Activated naive CD4-positive, alpha-beta T cell (primary cell): ENCODE measurements at places on chromosomes 5 and 9.

GRCh38 chr9:15837079-15837679, 284.3 kb downstream of the CCDC171 start:
- DNase-seq: no peak

- DNase-seq: no peak
Measured at GRCh38 chr5:117494188-117494587, 919.6 kb upstream of the SEMA6A start.

DNA sequence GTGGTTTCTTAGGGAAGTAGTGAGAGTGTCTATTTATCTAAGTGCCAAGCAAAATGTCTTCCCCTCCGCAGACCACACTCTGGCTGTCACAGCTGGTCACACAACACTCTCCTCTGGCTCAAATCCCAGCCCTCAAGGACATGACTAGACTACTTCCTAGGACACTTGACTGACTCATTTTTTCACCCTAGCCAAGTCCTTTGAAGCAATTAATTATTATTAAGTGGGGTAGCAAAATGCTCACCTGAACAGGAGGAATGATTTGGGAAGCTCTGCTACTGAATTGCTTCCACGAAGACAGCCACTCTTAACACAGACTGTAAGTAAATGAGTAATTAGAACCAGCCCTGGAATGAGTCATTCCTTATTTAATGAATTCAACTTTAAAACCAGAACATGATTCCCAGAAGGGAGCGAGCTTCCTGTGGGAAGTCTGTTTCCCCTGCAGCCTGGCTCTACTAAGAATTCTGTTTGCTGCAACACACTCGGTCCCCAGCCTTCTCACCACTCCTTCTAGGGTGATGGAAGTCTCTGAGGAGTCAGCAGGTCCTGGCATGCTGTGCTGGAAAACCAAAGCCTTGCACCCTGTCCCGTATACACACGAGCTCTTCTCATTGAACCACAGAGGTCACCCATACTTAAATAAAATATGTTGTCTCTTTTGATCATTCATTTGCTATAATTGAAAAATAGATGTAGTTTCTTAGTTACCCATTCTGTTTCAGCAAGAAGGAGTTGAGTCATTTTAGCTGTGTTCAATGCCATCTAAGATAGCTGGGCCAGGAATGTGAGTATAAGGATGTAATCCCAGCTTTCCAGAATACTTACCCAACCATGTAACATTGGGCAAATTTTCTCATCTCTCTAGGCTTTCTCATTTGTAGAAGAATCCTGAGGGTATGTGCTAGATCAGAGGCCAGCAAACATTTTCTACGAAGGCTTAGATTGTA, 218.6 kb upstream of the RASEF start:
- DNase-seq: no peak

DNA sequence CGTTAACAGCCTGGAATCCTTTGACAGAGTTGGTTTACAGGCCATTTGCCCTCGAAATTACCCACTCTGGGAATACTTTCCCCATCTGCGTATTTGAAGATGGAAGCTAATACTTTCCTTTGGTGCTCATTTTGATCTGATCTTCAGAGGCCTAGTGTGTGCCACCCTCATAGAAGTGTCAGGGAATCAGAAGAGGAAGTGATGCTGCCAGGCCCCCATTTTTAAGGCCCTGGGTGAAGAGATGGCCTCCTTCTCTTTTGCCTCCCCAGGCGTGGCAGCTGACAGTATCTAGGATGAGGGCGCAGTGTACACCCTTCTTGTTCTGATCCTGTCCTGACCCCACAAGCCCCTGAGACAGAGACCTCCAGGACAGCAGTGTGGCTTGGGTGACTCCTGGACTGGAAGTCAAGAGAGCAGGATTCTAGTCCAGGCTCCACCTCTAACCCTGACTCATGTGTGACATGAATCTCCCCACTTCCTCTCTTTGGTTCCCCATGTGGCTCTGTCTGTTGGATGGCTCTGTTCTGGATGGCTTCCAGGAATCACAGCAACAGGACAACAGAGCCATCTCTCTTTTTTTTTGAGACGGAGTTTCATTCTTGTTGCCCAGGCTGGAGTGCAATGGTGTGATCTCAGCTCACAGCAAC, 27.8 kb downstream of the CSF1R start:
- no peak for DNase-seq

GRCh38 chr5:123808461-123809380, 296.7 kb downstream of the CSNK1G3 start:
- DNase-seq: no peak

- DNase-seq: no peak
Measured at GRCh38 chr9:34629491-34629808, 584 bp upstream of the ARID3C start.

DNA sequence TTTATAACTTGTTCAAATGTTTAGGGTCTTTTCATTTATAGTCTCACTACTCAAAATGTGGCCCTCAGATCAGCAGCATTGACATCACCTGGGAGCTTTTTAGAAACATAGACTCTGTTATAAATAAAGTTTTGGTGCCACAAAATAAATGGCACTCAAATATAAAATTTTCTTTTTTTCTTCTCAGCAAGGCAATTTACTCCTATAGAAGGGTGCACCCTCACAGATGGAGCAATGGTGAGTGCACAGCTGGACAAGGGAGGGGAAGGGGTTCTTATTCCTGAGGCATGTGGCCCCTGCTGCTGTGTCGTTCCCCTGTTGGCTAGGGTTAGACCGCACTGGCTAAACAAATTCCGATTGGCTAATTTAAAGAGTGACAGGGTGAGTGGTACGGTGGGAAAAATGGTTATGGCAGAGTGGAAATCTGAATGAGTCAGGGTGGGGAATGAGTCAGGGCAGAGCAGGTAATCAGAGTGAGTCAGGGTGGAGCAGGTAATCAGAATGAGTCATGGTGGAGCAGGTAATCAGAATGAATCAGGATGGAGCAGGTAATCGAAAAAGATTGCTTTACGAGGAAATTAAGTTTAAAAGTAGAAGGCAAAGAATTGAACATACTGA, 31.8 kb upstream of the C7 start:
- DNase-seq: no peak

DNA sequence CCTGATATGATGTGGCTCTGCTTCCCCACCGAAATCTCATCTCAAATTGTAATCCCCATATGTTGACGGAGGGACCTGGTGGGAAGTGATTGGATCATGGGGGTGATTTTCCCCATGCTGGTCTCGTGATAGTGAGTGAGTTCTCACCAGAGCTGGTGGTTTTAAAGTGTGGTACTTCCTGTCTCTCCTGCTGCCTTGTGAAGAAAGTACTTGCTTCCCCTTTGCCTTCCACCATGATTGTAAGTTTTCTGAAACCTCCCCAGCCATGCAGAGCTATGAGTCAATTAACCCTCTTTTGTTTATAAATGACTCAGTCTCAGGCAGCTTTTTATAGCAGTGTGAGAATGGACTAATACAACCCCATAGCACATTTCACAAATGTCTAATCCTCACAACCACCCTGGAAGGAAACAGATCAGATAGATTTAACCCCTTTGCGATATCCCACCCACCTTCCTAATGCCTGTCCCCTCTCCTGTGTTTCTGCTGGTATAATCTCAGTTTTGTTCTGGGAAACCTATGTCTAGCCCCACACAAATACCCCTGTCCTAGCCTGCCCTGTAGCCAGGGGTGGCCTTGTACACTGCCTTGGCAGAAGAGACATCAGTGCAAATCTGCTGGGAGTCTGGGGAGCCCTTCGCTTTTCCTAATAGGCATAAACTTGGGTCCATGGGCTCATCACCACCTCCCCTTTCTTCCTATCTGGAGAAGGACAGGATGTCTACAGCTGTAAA, 157.0 kb upstream of the RAI14 start:
- DNase-seq: no peak

GRCh38 chr5:150188146-150188842, 1.6 kb upstream of the SLC6A7 start:
- no peak for DNase-seq

DNA sequence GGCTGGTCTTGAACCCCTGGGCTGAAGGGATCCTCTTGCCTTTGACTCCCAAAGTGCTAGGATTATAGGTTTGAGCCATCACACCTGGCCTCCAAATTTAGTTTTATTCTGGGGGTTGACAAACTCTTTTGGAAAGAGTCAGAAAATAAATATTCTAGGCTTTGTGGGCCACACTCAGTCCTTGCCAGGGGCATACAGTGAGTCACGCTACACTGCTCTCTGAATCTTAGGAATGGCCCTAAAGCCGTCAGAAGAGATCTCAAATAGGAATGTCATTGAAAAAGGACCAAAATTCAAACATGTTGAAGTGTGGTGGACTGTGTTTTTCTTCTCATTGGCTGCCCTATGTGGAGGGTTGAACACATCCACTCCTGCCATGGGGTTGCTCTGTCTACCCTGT, 127.7 kb upstream of the BASP1 start:
- no peak for DNase-seq

- DNase-seq: no peak
Measured at GRCh38 chr9:126916909-126917308, 2.3 kb downstream of the RALGPS1 start.

GRCh38 chr9:71826279-71826678, 58.0 kb upstream of the CEMIP2 start:
- no peak for DNase-seq

- no peak for DNase-seq
Measured at GRCh38 chr9:69572611-69573010, 99.6 kb downstream of the APBA1 start.

- DNase-seq: no peak
Measured at GRCh38 chr5:17219006-17219422, 1.6 kb downstream of the BASP1 start.

GRCh38 chr9:125763394-125763801, 16.2 kb downstream of the PBX3 start:
- DNase-seq: no peak

GRCh38 chr5:40172721-40173120, 507.0 kb upstream of the PTGER4 start:
- no peak for DNase-seq

DNA sequence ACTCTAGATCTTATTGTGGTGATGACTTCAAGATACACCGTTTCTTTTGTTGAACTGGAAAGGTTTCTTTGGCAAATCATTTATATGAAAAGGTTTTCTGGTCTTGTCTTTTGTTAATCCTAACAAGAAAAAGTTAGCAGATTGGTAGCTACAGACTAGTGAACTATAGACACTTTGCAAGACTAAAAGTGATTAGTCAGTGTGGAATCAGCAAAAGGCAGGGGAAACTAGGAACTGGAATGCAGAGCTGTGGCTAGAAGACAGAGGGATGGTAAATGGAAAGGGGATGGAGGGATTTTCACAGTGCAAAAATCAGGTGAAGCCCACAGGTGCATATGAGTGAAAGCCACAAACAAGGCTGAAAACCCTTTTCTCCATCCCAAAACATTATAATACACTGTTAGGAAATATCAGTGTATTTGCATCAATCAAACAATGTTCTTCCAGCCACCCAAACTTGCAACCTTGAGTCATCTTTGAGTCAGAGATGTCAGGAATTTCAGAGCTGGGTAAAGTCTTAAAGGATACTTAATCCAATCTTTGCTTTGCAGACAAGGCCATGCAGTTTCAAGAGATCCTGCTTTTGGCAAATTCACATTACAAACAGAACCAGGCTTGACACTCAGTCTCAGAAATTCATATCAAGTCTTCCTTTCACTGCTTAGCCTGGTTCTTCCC, 52.7 kb downstream of the PLK2 start:
- no peak for DNase-seq

DNA sequence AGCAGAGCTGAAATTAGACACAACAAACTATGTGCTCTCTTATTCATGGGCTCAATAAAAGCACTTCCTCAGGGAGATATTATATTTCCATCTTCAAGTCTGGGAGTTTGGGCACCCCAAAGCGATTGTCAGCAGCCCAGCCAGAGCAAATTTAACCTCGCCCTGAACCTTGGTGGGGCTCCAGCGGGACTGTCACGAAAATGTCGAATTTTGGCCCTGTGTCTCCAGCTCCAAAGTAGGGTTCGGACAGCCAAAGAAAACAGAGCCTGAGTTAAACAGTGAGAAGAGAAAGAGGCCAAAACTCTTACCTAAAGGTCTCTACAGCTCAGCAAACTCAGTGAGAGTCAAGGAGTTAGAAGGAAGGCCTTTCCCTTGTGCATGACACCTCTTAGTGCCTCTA, 432.9 kb downstream of the SPATA31D1 start:
- no peak for DNase-seq

DNA sequence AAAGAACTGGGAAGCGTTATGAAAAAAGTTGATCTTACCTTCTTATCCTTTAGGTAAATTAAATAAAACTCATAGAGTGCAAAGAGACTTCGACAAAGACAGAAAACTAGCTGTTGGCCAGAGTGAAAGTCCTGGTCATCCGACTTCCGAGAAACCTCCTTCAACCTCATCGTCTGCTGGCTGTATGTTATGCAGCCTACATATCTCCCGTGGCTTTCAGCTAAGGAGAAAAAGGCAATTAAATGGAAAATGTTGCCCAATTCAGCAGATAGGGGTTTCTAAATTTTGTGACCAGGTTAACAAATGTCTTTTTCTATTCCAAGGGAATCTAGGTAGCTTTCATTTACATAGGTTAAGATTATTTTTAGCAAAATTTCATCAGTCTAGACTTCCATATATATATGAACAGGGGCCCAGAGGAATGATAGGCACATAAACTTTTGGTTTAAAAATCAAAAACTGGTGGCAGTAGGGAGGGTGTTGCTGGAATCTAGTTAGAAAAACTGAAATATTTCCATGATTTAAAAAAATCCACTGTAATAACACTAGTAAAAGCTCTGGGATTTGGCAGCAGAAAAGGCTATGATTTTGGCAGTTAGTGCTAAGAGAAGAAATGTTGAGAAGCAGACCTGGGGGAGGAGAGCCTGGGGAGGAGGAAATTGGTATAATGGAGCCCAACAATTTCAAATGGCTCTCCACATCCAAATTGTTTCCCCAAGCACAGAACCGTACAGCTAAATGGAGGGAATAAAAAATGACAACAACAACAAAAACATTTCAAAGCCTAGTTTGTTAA, 32.1 kb downstream of the RAI14 start:
- DNase-seq: no peak

DNA sequence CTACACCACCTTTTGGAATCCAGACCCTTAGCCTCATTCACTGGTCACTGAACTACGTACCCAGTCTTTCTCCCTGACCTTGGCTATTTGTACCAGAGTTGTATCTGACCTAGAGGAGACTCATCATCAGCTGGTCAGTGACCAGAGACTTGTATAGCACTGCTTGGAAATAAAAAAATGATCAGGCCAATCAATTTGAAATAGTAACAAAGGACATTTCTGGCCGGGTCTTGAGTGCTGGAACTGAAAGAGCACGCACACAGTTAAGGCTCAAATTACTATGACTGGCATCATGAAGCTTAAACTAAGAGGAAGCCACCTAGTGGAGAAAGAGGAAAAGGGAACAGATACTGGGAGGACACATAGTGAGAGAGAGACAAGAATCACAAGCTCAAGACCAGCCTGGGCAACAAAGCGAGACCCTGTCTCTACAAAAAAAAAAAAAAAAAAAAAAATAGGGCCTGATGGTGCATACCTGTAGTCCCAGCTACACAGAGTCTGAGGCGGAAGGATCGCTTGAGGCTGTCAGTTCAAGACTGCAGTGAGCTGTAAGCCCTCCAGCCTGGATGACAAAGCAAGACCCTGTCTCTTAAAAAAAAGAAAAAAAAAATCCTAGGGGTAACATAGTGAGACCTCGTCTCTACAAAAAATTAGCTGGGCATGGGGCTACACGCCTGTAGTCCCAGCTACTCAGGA, 12.8 kb upstream of the SRP19 start:
- no peak for DNase-seq
